ENCODE measurements at places on chromosomes 7 and 10.

- no peak for DNase-seq
Observed at GRCh38 chr7:137360087-137360679, 16.6 kb upstream of the PTN start.

DNA sequence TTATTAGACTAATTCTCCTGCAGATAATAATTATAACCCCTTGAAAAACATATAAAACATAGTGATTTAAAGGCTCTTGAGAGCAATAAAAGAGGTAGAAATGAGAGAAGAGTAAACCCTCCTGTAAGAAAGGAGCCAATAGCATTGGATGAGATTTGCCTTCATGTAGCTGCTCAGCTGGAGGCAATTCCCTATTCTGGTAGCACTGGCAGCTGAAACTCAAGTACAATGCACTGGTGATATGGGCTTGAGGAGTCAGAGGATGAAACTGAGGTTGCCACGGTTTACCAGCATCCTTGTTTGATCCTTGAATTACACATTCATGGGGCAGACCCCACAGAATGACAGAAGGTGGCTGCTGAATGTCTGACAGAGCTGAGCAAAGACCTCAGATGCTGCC is 76.4 kb downstream of the CTTNBP2 start:
- no peak for DNase-seq

DNA sequence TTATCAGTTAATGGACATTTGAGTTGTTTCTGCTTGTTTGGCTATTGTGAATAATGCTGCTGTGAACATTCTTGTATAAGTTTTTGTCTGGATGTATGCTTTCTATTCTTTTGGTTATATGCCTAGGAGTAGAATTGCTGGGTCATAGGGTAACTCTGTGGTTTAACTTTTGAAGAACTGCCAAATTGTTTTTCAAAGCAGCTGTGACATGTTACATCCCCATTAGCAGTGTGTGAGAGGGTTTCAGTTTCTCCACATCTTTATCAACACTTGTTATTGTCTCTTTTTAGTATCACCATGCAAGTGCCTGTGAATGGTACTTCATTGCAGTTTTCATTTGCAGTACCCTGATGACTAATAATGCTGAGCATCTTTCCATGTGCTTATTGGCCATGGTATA is 2.1 kb upstream of the NDUFB8 start:
- no peak for DNase-seq

DNA sequence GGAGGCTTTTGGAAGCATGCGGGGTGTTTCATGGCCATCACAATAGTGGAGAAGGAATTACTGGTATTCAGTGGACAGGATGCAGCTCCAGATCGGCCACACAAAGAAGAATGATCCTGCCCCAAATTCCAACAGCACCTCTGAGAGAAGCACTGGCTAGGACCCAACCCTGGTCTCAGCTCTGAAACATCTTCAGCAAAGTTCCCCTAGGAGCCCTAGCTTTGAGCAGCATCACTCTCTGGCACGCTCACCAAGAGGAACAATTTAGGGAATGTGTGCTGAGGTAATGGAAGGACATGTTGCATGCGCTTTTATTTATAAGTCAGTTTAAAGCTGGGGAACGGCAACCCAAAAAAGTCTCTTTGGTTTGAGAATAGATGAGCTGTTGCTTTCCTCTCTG is 5.5 kb upstream of the OPN1SW start:
- DNase-seq = no peak

DNA sequence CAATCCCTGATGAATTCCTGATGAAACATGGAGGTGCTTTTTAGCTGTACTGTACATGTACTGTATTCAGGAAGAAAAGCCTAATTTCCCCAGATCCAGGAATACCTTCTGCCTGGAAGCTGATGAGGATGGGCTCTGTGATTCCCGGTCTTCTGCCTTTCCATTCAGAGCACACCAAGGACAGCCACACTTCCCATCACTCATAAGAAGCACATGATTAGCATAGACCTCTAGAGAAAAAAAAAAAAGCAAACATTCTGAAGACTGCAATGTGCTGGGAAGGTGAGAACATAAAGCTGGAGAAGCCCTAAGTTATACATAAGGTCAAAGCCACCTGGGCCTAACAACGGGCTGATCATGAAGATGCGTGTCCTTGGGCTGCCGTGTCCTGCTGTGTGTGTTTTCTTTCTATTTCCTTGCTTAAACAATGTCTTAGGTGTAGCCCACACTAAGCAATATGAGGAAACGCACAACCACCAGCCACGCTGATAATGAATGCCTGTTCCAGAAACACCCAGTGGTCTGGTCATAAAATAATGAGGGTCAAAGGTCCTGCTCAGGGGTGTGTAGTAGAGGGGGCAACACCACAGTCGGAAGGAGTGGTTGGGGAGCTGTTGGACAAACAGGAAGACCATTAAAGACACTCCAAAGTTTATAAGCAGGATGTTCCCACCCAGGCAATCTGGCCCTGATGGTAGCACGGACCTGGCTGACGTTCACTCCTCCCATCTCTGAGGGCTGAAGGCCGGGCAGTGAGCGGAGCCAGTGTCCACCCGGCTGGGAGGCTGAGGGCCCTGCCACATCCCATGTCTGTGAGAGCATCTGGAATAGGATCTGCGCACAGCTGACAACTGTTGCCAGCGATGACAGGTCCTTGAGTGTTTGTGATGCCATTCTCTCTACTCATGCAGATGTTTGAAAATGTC is 7.9 kb downstream of the PKD1L1 start:
- no peak for DNase-seq

DNA sequence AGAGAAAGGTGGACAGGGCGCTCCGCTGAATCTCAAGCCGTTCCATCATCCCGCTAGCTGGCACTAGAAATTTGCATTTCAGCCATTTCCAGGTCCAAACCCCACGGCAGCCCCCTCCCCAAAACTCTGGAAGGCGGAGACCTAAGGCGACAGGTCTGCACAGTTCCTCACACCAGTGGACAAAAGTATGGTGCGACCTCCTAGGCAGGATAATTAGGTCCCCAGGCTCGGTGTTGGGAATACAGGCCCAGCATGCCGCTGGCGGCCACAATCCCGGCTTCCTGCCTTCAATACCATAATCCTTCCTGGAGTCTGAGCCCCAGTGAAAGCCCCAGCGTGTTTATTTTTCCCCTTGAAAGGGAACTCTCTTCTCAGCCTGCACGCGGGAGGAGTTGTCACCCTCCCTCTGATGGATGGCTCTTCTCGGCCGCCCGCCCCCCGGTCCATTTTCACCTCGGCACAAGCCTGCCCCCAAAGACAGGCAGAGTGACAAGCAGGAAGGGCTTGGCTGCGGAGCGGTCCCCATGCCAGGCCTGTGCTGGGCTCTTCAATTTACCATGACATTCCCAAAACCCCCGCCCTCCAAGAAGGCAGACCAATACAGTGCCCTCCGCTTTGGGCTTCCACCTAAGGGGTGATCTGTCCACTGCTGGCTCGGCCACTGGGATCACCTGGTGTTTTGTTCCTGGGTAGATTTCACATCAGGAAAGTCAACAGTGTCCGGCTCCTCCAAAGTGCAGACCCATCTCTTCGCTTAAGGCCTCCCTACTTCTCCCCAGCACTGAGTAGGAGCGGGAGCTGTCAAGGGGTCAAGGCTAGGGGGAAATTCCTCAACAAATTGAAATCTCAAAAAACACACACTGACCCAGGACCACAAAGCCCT is 2.2 kb downstream of the FGFR2 start:
- DNase-seq = no peak

DNA sequence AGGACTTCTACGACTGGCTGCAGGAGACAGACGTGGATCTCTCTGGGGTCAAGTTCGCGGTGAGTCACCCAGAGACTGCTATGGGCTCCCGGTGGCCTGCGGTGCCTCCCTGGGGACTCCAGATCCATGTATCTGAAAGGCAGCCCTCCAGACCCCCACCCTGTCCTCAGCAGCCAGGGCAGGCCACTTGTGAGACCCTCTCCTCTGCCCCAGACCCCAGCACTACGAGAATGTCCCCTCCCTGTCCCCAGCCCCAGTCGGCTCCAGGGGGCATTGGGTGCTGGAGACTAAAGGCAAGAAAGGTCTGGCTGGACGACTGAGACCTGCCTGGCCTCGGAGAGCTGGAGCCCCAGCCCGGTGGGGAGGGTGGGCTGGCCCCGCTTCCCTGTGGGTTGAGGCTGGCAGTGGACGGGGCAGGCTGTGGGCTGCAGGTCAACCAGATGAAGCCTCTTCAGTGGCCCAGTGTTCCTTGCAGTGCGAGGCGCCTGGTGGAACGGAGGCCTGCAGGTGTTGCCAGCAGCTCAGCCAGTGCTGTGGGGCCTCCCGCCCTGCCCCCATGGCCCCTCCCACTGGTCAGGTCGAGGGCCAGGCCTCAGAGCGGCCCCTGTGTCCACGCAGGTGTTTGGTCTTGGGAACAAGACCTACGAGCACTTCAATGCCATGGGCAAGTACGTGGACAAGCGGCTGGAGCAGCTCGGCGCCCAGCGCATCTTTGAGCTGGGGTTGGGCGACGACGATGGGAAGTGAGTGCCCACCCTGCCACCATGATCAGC is 13.8 kb downstream of the TMEM120A start:
- DNase-seq = no peak

- DNase-seq = no peak
Observed at GRCh38 chr10:112345202-112345601, 28.7 kb upstream of the ACSL5 start.

- no peak for DNase-seq
Observed at GRCh38 chr10:46290101-46290886, 3.5 kb downstream of the ANTXRL start.

DNA sequence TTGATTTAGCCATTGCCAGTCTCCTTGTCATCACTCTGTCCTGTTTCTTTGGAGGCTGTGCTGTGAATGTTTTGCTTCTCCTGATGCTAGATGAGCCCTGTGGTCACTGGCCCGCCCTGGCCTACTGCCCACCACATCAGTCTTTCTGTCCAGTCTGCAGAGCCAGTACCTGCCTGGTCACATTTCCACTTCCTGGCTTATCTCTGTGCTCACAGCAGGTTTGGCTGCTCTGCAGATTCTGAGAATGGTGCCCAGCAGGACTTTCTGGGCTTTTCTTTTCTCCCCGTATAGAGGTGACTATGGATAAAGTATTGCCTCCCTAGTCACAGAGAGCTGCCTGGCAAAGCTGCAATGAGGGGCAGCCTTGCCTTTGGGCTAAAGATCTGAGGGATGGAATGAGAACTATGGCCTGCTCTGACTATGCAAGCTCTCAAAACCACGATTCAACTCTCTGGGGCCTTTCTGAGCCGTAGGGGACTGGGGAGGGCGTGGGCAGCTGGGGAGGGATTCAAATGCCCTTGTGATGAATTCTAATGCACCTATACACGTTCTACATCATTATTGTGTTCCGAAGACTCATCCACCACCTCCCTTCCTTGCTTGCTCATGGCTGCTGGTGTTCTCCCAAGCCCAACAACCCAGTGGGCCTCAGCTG is 410.4 kb upstream of the NPVF start:
- no peak for DNase-seq

GRCh38 chr7:132456418-132456817 is 119.9 kb downstream of the PLXNA4 start:
- no peak for DNase-seq

GRCh38 chr7:15905251-15906040 is 219.0 kb upstream of the MEOX2 start:
- no peak for DNase-seq

GRCh38 chr10:72611783-72612182 is 14.1 kb downstream of the MICU1 start:
- DNase-seq = no peak

GRCh38 chr10:46048152-46048551 is 2.1 kb upstream of the MSMB start:
- DNase-seq = no peak

DNA sequence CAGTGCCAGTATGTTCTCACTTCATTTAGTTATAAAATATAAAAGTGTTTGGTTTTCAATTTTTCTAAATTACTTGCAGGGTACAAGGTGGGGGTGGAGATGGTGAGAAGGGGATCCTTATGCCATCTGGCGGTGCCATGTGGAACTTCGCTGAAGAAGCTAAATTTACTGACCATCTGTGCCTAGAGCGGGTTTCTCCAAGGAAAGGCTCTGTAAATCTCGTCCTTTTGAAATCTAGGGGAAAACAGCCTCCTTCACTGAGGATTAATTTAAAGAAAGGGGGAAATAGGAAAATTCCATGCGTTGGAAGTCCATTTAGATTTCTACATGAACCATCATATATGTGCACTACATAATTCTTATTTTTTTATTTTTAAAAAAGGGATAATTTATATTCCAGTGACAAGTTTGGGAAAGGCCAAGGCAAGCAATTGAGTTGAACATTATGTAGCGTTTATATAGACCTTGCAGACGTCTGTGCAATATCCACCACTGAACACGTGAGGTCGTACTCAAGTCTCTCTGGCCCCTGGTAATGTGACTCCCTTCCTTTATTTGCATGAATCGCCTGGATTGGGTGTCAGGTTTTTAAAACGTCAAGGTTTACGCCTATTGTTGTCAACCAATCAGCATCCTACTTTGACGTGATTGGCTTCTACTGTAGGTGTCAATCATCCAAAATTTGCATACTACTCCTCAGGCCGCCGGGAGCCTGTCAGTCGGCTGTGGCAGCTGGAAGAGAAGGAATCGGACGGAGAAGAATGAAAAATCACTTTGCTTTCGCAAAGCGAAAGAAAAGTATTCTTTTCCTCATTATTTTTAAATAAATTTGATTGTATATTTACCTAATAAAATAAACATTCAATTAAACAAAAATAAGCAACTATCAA is 297.1 kb upstream of the NFE2L3 start:
- no peak for DNase-seq

GRCh38 chr10:14195433-14195832 is 135.3 kb downstream of the FRMD4A start:
- no peak for DNase-seq

- DNase-seq = no peak
Observed at GRCh38 chr10:91652364-91652763, 19.5 kb upstream of the PPP1R3C start.
